CD4-positive, alpha-beta T cell treated with Interleukin-17A for 1 hour (primary cell): ENCODE measurements at places on chromosomes 12 and 14.
A peak's percentile ranks its signal among the peaks of the same experiment; 100 is the strongest.

DNA sequence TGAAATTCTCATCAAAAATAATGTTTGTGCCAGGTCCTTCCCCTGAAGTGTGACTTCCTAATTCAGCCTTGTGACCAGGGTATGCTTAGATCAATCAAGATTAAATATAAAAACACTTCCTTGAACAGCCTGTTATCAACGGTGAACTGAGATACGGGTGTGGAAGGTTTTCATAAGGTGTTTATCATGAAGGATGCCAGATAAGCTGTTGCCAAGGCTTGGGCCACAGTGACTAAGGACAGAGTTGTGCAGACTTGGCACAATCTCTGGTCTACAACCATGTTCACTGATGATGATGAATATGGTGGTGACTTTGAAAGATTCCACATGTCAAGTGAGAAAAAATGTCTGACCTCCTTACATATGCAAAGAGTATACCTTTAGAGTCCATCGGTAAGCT, 51.3 kb upstream of the LIN7A start:
- no peak for DNase-seq

GRCh38 chr14:98946940-98947339, 325.1 kb downstream of the BCL11B start:
- no peak for DNase-seq

DNA sequence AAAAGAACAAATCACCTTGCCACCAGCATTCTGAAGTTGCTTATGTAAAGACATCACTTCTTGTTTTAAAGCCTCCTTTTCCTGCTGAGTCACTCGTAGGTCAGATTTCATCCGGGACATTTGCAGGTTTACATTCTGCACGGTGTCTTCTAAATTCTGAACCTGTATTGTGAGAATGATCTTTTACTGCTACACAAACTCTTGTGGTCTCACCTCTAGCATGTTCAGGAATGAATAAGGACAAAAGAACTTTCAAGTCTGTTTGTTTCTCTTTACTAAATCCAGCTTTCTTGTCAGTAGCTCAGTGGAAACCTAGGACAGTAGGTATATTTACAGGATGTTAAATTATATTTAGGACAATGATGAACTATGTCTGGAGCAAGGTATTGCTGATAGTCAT, 73.5 kb upstream of the SAV1 start:
- DNase-seq, result no peak

DNA sequence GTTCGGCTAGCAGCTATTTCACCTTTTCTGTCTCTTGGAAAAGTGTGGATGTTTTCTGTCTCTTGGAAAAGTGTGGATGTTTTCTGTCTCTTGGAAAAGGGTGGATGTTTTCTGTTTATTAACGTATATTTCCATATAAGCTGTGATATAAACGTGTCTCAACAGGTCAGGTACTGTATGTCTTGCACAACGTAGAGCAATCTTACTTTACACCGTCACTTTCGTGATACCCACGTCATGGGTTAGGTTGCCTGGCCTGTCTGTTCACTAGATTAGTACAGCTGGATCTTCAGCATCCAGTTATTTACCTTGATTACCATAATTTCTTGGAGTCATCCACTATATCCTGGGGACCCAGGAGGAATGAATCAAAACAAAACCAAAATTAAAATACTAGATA, 14.1 kb downstream of the CLEC7A start:
- DNase-seq, result no peak

DNA sequence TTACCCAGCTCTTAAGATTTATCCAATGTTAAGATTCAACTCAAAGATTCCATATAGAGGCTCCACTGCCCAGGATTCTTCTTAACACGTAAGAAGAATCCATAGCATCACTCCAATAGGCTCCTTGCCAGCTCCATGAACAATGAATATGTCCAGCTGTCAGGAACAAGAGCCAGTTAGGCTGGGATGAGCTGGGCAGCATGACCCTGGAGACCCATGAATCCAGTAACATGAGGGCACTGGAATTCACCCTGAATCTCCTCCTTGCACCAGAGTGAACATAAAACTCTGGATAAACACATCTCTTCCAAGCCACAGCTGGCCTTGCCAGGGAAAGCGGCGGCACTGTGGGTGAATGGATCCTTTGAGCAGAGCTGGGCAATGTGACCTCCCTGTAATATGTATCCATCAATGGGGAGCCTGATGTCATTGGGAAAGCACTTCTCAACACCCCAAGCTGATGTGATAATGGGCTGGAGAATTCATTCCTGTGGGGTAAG, 24.4 kb upstream of the TC2N start:
- no peak for DNase-seq

DNA sequence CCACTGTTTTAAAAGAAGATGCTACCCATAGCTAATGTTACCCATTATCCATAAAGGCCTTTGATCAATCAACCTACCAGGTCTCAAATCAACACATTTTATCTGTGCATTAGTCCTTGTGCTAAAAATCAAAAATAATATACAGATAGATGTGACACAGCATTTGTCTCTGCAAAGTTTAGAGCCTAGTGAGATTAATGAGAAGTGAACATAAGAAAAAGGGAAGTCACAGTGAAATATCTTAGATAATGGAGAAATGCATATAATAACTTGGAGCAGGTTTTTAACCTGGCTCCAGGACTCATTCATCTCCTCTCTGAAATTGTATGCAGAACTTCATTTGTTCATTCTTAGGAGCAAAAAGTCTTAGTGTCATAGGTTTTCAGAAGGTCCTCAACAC, 7.2 kb downstream of the PDE3A start:
- DNase-seq, result no peak

DNA sequence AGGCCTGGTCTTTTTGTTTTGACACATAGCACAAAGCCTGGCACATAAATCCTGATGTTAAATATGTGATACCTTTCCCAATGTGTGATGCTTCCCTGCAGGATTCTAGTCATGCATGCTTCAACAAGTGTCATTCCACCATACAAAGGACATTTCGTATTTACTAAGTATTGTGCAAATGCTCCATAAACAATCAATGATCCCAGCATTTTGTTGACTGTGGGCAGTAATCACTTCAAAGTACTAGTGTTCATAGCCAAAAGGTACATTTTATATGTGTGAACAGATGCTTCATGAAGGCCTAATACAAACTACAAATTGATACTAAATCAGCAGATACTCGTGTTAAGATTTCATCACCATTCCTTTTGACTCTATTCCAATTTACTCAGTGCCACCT, 4.4 kb downstream of the CCNB1IP1 start:
- no peak for DNase-seq

DNA sequence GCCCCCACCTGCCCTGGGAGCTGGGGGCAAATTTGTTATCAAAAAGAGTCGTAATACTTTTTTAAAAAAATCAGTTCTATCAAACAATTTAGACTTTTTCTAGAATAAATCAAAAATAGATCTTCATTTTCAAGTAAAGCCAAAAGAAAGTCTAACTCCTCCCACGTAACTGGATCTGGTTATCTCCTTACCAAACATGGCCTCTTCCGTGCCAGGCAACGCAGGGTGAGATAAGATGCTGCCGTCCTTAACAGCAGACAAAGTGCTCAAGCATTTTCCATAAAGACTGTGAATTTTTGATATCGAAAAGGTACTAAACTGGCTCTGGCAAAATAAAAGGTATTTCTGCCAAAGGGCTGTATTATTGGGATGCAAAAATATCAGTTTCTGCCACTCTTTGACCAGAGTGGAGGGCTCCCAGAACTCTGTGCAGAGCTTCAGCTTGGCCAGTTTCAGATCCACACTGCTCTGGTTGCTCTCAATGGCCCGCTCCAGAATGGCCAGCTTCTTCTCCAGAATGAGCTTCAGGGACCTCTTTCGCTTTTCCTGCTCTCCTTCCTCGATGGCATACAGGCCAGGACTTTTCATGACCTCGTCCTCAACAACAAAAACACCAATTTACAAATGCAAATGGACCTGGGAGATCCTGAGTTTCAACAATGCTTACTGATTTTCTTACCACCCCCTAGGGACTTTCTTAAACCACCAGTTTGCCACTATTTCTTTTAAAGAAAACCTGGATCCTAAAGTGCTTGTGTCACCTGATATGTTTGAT, 29.0 kb downstream of the NRDE2 start:
- DNase-seq, result no peak

DNA sequence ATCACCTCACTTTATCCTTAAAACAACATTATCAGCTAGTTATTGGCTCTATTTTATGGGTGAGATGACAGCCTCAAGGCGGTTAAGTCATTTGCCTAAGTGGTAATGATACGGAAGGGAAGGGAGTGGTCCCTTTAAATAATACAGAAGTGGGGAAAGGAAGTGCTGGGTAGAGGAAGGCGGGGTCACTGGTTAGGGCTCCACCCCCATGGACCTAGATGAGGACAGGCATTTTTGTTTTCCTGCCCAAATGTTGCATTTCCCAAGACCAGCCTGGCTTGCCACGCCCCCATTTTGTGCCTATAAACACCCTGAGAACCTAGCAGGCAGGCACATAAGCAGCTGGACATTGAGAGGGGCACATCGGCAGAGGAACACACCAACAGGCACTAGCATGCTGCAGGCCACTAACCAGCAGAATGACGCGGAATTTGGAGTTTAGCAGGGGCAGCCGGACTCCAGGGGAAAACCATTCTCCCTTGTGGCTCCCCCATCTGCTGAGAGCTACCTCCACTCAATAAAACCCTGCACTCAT, 100.9 kb downstream of the EPS8 start:
- peak; percentile 9 for DNase-seq
